ENCODE measurements at places on chromosomes 2 and 18.

- H3K27ac ChIP-seq: no peak overlapping the region
- no peak for DNase-seq
- no peak overlapping the region for H3K4me3 ChIP-seq
- H3K4me1 ChIP-seq: no peaks in the 10 kb centered on the region
Observed at GRCh38 chr2:107137706-107138105, 251.7 kb upstream of the ST6GAL2 start.

DNA sequence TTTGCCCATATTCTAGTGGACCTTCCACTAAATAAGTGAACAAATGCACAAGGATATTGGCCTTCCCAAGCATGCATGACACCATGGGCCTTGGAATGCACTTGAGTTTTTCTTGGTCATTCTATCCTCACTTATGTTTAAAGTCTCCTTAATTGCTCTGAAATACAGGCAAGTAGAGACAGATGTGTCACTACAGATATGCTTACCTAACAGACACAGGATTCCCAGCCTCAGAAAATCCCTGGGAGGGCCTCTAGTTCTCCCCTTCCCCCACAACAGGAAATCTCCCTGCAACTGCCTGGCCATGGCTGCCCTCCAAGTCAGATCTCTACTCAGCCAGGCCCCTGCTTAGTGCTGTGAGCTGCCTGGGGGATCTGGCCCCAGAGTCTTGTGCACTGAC lies 445.2 kb downstream of the IRS1 start:
- H3K36me3 ChIP-seq: no peaks in the 10 kb centered on the region
- DNase-seq: no peak
- H3K27ac ChIP-seq: no peak overlapping the region
- peaks cover 2% of the 10 kb centered on the region for H3K27me3 ChIP-seq
- H3K4me3 ChIP-seq: no peak overlapping the region

DNA sequence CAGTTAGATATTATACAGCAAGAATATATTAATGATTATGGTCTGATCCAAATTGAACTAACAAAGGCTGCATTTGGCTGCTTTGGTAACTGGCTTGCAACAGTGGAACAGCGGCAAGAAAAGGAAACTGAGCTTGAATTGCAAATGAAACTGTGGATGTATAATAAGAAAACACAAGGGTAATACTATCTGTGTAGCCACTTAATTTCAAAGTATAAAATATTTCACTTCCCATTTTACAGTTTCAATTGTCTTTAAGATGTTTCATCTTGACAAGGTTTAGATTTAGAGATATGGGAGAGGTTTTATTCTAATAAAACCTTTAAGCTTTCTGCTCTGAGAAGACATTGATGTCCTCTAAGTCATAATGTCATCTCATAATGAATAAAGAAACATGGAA lies 23.8 kb downstream of the WDR75 start:
- peaks cover 48% of the 10 kb centered on the region for H3K36me3 ChIP-seq
- H3K4me3 ChIP-seq: no peak overlapping the region
- no peaks in the 10 kb centered on the region for H3K27me3 ChIP-seq

DNA sequence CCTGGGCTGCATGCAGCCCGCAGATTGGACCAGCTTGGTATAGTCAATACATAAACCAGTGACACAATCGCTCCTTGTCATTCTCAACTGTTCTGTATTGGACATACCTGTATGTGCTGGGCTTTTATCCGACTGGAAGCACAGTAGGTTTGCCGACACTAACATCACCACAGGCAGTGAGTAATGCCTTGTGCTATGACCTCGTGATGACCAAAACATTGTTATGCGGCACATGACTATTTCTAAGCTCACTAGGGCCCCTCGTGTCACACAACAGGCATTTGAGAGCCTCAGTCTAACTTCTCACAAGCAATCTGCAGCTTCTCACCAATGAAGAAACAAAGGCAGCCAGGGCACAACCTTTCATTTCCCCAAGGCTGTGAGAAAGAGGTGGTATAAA lies 320.8 kb downstream of the AFF3 start:
- no peak for DNase-seq
- H3K4me3 ChIP-seq: no peak overlapping the region

DNA sequence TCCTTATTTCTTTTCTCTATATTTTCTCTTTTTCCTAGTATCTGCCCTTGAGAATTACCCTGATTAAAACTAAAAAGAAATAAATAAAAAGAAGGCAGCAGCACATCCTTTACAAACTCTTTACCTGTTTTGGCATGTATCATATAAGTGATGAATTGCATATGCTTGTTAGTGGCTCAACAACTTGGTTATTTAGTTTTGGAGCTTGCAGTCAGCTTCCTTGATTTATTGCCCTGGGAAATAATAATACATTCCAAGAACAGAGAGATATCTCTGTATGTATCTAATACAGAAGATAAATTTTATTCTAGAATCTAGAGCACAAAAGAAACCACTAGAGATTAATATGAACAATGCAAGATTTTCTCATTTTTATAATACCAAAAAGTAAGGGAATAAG lies 139.8 kb upstream of the ZC3H15 start:
- H3K27me3 ChIP-seq: no peaks in the 10 kb centered on the region
- no peak overlapping the region for H3K27ac ChIP-seq
- H3K4me3 ChIP-seq: no peak overlapping the region
- DNase-seq: no peak
- H3K4me1 ChIP-seq: no peaks in the 10 kb centered on the region

DNA sequence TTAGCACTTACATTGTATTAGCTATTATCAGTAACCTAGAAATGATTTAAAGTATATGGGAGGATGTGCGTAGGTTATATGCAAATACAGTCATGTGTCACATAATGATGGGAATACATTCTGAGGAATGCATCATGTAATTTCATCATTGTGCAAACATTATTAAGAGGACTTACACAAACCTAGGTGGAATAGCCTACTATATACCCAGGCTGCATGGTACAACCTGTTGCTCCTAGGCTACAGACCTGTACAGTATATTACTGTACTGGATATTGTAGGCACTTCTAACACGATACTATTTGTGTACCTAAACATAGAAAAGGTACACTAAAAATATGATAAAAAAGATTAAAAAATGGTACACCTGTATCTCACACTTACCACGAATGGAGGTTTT lies 7.9 kb downstream of the RIF1 start:
- H3K36me3 ChIP-seq: peaks cover 44% of the 10 kb centered on the region
- H3K27ac ChIP-seq: peak overlapping the region; percentile 30
- H3K4me1 ChIP-seq: peaks cover 18% of the 10 kb centered on the region
- no peaks in the 10 kb centered on the region for H3K27me3 ChIP-seq
- DNase-seq: no peak

GRCh38 chr2:177335917-177336450 lies 56.6 kb upstream of the AGPS start:
- H3K27ac ChIP-seq: no peak overlapping the region
- no peaks in the 10 kb centered on the region for H3K36me3 ChIP-seq
- no peaks in the 10 kb centered on the region for H3K27me3 ChIP-seq
- H3K4me3 ChIP-seq: no peak overlapping the region
- DNase-seq: no peak

GRCh38 chr2:11962707-11963328 lies 216.4 kb downstream of the LPIN1 start:
- no peak overlapping the region for H3K27ac ChIP-seq
- no peak overlapping the region for H3K4me3 ChIP-seq
- no peaks in the 10 kb centered on the region for H3K27me3 ChIP-seq

DNA sequence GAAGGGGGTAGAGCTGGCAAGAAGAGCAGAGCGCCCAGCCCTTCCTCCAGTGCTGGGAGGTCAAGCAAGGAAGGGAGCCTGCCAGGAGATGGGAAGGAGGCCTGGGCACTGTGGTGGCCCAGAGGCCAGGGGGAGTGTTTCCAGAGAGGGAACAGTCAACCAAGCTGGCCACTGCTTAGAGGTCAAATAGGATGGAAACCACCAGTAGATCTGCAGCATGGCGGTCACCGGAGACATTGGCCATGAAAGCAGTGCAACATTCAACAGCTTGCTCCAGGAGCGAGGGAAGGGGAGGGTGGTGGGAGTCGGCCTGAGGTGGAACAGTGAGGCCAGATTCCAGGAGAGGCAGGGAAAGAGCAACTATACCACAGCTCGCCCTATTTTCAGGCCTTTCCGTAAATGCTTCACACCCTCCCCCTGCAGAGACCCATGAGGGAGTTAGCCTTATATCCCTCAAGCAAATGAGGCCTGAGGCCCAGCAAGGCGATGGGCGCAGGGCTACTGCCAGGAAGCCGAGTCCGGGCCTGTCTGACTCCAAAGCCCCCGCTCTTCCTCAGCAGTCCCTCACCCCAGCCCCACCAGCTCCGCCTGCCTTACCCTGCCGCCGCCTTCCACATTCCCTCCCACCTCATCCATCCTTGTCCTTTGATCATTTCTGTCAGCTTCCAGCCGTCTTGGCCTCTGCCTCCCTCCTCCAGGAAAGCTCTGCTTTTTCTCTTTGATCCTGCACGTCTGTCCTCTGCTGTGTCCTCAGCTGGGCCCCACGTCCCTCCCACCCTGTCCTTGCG lies 17.0 kb downstream of the KCNK3 start:
- H3K36me3 ChIP-seq: no peaks in the 10 kb centered on the region
- no peak overlapping the region for H3K4me3 ChIP-seq
- no peak for DNase-seq
- no peak overlapping the region for H3K27ac ChIP-seq

DNA sequence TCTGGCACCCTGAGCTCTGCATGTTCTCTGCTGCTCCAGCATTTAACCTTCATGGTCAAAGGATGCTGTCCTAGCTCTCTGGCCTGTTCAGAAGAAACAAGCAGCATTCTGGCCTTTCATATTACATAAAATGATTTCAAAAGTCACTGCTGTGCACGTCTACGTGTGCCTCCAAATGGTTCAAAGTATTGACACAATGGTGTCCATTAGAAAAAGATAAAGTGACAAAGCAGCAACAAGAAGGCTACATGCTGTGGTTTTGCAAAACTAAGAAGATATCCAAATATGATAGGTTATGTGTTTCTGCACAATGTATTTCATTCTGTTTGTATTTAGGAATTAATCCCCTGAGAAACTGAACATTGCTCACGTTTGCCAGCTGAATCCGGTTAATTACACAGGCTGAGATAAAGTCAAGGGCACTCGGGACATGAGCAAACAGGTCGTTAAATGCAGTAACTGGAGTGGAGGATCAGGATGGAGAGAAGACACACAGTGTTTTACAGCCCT lies 258.5 kb downstream of the DOK6 start:
- DNase-seq: no peak
- H3K27ac ChIP-seq: no peak overlapping the region
- no peaks in the 10 kb centered on the region for H3K4me1 ChIP-seq
- H3K27me3 ChIP-seq: peaks cover 2% of the 10 kb centered on the region

GRCh38 chr18:41391616-41392595 lies 563.1 kb upstream of the PIK3C3 start:
- no peak overlapping the region for H3K27ac ChIP-seq
- H3K27me3 ChIP-seq: no peaks in the 10 kb centered on the region
- H3K36me3 ChIP-seq: no peaks in the 10 kb centered on the region
- no peak overlapping the region for H3K4me3 ChIP-seq
- no peaks in the 10 kb centered on the region for H3K4me1 ChIP-seq

DNA sequence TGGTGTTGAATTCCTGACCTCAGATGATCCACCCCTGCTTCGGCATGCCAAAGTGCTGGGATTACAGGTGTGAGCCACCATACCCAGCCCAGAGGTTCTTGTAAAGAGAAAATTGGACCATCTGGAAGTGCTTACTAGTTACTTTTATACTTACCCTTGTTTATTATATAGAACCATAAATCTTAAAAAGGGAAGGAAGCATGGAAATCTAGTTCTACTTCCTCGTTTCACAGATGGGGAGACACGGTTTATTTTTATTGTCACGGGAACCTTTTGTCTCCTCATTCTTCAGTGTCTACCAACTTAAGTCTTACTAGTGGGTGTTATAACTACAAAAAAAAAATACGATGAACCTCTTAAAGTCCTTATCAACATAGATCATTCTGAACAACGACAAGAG lies 45.8 kb upstream of the PDK1 start:
- no peak for DNase-seq
- H3K36me3 ChIP-seq: peaks cover 70% of the 10 kb centered on the region
- H3K4me3 ChIP-seq: no peak overlapping the region
- H3K27me3 ChIP-seq: no peaks in the 10 kb centered on the region

GRCh38 chr2:160199683-160200389 lies at the start of gene ITGB6:
ITGB6 (minus strand) TSS chr2:160200272; CDS start chr2:160200063, 209 bp downstream.
- peaks cover 3% of the 10 kb centered on the region for H3K4me1 ChIP-seq
- no peak within 1 kb of the TSS for H3K27ac ChIP-seq

DNA sequence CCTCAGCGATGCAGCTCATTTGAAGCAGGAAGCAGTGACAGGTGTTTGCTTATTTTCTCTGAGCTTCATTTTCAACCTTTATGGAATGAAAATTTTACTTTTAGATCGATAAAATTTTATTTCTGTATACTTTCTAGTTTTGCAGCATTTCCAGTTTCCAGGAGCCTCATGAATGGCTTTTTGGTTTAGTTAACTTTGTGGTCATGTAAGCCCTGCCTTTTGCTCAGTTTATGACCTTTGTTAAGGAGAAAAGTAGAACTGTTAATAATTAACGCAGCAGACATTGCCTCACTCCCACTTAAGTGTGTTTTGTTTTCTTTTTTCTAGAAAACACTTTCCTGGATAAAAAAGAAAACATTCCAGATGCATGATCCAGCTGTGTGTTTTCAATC lies 4.4 kb upstream of the FARP2 start:
- no peak overlapping the region for H3K27ac ChIP-seq
- H3K4me1 ChIP-seq: no peaks in the 10 kb centered on the region
- peaks cover 40% of the 10 kb centered on the region for H3K36me3 ChIP-seq
- no peak overlapping the region for H3K4me3 ChIP-seq

DNA sequence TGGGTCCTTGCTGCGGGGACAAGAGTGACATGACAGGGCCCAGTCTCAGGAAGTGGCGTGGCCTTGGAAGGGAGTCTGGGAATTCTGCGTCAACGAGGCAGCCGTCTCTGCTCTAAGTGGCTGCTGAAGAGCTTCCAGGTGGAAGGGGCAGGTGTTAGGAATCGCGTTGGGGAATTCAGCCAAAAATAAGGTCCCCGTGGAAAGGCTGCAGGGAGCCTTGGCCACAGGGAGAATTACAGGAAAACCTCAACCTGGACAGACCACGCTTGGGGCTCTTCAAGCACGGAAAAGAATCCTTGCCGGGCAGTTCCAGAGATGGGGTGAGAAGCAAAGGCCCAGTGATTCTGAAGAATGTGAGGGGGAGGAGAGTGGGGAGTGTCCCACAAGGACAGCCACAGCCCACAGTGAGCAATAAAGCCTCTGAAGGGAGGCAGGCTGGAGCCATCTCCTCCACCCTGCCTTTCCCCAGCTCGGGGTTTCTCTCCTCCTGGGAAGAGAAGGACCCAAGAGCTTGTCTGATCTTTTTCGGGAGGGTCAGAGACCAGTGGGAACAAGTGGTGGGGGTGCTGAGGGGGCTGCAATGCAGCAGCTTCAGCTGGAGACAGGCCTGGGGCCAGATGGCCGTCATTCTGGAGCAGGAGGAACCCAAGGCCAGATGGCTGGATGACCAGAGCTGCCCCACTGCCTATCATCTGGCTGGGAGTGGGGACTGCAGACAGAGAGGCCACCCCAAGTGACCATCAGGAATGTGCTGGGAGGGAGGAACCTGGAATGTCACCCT lies 106.4 kb upstream of the SMAD2 start:
- no peaks in the 10 kb centered on the region for H3K4me1 ChIP-seq
- no peaks in the 10 kb centered on the region for H3K36me3 ChIP-seq
- H3K4me3 ChIP-seq: no peak overlapping the region
- DNase-seq: no peak
- H3K27ac ChIP-seq: no peak overlapping the region

- no peak for DNase-seq
- H3K4me3 ChIP-seq: no peak overlapping the region
- peaks cover 14% of the 10 kb centered on the region for H3K27me3 ChIP-seq
- no peaks in the 10 kb centered on the region for H3K36me3 ChIP-seq
- no peaks in the 10 kb centered on the region for H3K4me1 ChIP-seq
Observed at GRCh38 chr18:35875566-35875965, 96.9 kb upstream of the RMP24 start.

GRCh38 chr2:44954889-44955592 lies 13.5 kb downstream of the SIX3 start:
- peaks cover 54% of the 10 kb centered on the region for H3K27me3 ChIP-seq
- H3K4me1 ChIP-seq: peaks cover 16% of the 10 kb centered on the region
- DNase-seq: no peak
- H3K36me3 ChIP-seq: no peaks in the 10 kb centered on the region
- peak overlapping the region; percentile 39 for H3K4me3 ChIP-seq
- H3K27ac ChIP-seq: no peak overlapping the region

All from activated CD8-positive, alpha-beta T cell treated with anti-CD3 and anti-CD28 coated beads for 36 hours (primary cell).